B cell (primary cell): ENCODE measurements at places on chromosomes 5 and 9.

GRCh38 chr9:16427873-16428427 is 442.5 kb downstream of the BNC2 start:
- no peak for DNase-seq

GRCh38 chr5:138978581-138978980 is 103.4 kb upstream of the LRRTM2 start:
- no peak for DNase-seq

- peak; percentile 77 for DNase-seq
Measured at GRCh38 chr5:134140530-134141201, 26.2 kb downstream of the TCF7 start.

GRCh38 chr5:74865804-74866595 is at the start of gene FAM169A:
Gene FAM169A, minus strand, starts transcription at chr5:74866387. Its CDS starts 24,711 bp downstream, at chr5:74841676.
- DNase-seq: peak; percentile 72

DNA sequence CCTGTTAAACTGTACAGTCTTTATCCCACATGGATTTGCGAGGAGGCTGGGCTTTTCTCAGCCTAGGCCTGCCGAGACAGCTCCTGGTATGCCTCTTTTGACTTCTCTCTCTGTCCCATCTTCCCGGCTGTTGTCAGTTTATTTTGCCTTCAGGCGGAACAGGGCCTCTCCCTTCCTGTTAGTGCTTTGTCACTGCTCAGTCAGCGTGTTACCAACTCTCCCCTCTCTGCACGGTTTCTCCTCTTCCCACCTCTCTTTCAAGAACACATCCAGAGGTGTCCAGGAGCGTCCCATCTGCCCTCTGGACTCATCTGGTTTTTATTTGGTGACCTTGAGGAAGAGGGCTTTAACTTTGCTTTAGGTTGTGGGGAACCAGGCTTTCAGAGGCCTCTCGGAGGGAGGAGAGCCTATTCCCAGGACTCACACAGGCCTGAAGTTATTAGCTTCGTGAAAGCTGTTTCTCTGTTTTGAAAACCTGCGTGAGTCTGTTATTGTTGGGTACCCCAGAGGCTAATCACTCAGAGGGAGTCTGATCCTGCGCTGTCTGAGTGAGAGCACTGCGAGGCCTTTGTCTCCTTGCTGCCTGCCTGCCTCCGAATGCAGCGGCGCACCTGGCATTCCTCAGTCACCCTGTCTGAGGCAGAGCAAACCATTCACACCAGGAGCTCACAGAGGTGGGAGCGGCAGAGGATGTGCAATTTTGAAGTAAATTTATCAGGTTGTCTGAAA is 234.4 kb upstream of the MPDZ start:
- DNase-seq: no peak

GRCh38 chr5:90645024-90645610 is 86.5 kb downstream of the ADGRV1 start:
- DNase-seq: no peak

- no peak for DNase-seq
Measured at GRCh38 chr5:96096724-96097123, 135.1 kb upstream of the ELL2 start.

GRCh38 chr9:135215571-135216161 is 128.2 kb downstream of the OLFM1 start:
- DNase-seq: no peak

- no peak for DNase-seq
Measured at GRCh38 chr5:120151825-120152224, 312.3 kb upstream of the PRR16 start.

DNA sequence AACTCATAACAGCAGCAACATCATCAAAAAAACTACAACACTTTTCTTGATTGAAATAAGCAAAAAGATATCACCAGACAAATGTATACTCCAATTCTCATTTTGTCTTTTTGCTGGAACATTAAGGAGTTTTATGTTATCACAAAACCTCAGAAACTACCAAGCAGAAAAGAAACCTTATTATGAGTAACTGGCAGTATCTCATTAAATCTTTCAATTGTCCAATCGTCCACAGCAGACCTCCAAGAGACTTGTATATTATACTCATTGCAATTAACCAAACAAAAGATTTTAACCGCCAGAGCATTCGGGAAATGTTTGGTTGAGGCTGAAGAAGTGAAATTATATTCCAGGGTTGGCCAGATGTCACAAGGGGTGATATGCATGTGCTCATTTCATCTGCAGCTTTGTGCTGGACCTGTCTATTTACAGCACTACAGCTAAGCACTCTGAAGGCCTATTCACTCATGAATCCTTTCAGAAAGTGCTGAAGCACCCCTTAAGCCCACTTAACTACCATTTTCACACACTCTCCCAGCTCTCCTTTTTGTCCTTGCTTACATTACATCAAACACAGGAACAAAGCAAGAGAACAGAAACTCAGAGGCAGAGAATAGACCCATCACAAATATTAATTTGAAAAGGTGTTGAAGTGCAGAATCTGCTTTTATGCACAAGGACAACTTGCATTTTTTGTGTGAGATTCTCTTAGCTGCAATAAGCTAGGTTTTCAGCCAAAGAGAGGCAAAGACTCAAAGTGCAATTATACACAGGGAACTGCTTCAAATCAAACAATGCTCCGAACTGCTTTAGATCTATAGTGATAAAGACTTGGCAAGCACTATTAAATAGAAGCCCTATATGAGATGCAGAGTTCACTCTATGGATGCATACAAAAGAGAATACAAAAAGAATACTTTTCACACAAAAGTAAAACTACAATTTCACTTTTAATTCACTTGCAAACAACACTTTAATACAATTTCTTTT is 150.4 kb upstream of the POU5F2 start:
- no peak for DNase-seq

DNA sequence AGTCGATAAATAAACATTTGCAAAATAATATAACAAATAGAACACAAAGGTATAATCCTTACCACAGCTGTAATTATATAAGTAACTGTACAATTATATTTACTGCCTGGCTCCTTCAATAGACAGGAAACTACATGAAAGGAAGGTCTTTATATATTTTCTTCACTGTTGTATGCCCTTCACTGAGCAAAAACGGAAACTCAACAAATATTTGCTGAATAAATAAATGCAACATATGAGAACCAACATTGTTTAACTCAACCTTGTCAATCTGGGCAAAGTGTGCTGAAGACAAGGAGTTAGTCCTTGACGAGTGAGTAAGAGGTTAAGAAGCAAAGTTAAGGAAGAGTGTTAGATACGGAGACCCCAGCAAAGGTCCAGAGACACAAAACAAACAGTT is 22.6 kb downstream of the PSMD5 start:
- DNase-seq: no peak

GRCh38 chr9:35608221-35608620 is 3.2 kb downstream of the TESK1 start:
- DNase-seq: no peak

DNA sequence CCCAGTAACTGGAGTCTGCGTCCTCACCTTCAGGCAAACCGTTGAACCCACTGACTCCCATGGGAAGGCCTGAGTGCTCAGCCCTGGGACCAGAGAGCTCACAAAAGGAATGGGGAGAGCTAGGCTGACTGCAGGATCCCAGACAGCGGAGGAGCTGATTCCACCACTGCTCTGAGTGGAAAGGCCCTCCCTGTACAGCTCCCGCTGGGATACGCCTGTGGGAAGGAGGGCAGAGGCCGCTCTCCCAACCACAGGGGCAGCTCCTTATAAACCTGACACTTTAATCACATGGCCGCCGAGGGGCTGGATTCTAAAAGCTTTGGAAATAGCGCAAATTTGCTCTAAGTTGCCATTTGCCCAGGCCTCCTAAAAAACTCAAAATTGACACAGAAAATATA is 37.1 kb downstream of the DBH start:
- DNase-seq: no peak

- DNase-seq: no peak
Measured at GRCh38 chr9:98860871-98861293, 53.4 kb downstream of the GALNT12 start.

DNA sequence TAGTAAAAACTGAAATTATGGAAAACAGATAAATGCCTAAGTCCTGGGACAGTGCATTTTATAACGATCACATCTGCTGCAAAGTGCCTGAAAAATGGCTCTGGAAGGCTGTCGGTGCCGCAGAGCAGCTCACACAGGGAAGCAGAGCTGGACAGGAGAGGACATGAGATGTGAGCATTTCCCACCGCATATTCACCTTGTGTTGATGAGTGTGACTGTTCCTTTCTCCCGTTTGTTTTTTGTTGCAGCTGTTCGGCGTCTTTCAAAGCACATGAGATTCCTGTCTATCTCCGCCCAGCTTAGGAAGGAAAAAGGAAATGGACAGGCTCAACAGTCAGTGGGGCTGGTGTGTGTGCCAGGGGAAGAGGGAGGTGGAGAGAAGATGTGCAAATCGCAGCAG is 164.9 kb upstream of the SEMA6A start:
- no peak for DNase-seq

DNA sequence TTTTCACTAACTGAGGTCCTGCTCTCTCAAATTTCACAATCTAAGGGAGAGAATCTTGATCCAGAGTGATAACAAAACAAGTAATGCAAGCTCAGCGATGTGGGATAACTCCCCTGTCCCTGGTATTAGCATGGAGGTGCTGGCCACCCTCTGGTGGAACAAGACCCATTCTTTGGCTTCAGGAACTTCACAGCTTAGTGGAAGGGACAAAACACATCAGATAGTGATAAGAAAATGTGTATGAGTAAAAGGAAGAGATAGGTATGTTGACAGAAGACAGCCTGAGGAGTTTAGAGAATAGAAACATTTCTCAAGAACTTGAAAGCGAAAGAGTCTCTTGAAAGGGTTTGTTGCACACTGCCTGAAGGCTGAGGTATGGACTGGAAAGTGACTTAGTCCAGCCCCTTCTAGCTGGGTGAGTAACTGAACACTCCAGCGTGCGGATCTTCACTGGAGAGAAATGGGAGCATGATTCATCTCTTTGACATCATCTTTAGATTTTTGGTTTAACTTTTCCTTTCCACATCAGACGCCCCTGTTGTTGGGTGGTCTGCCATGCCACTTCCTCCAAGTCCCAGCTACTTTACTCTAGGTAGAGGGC is 25.4 kb upstream of the ZSWIM6 start:
- DNase-seq: no peak

- no peak for DNase-seq
Measured at GRCh38 chr5:43315682-43316081, 2.5 kb upstream of the HMGCS1 start.

DNA sequence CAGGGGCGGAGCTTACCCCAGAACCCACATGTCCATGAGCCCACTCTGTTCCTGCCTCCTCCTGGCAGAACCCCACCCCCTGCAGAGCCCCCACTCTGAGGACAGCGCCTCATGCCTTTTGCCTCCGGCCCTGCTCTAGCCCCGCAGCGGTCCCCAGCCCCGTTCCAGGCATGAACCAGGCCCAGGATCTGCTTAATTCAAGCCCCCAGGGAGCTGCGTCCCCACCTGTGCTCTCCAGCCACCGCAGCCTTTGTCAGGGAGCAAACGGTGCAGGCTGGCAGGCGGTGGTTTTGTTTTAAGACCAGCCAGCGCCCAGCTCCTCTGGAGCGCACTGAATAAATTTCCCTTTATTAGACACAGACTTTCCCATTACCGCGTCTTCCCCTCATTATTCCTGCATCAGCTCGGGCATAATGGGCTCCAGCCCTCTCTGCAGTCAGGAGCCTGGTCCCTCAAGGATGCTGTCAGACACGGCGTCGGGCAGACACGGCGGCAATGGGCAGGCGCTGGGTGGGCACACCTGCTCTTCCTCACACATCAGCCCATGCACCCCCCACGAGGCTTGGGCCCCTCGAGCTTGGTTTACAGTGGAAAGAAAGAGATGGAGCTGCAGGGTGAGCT is 137.6 kb downstream of the OLFM1 start:
- DNase-seq: no peak

DNA sequence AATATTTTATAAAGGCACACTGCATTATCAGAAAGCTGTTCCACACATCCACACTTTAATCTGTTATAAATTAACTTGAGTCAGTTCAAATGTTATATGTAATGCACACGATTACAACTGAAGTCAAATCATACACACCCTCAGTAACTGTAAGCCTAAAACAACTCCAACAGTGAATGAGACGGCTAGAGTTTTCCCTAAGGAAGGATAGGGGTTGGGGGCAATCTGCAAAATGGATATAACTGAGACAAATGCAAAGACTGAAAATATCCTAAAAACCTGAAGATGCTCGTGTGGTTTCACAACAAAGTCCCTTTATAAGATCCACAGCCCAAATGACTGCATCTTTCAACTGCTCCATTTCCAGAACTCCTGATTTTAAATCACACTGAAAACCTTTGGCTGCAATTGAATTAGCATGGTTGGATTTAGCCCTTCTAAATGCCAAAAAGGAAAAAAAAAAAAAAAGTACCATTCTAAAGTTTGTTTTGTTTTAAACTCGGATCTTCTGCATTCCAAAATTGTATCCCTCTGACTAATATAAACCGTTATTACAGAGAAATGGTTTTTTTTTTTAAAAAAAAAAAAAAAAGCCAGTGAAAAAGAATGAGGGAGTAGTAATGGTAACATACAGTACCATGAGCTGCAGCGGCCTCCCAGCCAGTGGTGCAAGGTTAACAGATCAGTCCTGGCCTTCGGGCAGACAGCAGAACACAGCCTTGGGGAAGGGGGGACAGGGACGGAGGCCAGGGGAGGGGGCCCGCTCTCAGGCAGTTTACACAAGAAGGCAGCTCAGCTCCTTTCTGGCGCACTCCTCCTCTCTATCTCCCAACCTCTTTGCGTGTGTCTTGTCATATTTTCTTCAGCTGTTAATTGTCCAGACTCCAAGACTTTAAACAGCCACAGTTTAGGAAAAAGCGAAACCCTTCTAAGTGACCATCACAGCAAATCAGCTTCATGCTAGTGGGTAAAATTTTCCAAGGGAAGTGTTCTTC is 166.1 kb downstream of the BNC2 start:
- no peak for DNase-seq

- DNase-seq: no peak
Measured at GRCh38 chr9:135090547-135090946, 3.1 kb downstream of the OLFM1 start.

DNA sequence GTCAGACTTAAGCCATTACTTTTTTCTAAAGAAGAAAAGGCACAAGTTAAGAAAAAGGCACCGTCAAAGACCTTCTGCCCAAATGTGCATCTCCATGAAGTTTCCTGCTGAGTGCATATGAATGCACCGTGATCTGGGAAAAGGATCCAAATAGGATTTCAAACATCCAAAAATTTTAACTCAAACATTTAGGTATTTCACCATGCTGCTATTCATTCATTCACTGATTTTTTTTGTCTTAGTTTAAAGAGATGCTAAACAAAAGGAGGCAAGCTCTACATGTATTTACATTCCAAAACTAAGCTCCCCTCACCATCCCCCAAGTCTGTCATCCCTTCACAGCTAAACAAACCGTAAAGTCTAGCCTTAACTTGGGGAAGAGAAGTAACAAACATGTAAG is 291.9 kb downstream of the ARL15 start:
- DNase-seq: no peak

GRCh38 chr9:129696944-129697655 is 31.7 kb downstream of the PRRX2 start:
- DNase-seq: no peak

DNA sequence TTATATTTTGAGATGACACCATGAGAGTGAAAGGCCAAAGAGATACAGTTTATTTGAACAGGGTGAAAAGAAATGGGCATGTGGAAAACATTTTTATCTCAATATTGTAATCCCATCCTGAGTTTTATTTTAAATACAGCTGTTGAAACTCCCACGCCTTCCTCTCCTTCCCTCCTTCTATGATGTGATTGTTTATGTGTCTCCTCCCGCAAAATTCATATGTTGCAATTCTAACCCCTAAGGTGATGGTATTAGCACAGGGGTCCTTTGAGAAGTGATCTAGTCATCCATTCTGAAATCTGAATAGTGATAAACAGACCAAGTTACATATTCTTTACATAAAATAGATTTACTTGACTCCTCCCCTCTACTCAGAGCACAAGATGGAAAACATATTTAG is 1275.4 kb upstream of the C9orf72 start:
- no peak for DNase-seq
